Hair follicular keratinocyte (primary cell): ENCODE measurements at places on chromosomes 7 and 10. TPM values are rescaled to one million over a fixed set of nuclear protein-coding genes. Genes with fewer than 3 reads are reported as not detected.

Gene VGF
- 0.08 TPM in 1 of 2 replicates, not detected in the other for total RNA-seq

Gene MMP21
- not detected in 2 replicates for total RNA-seq

Gene UFSP1
- total RNA-seq, result 3.0 and 6.3 TPM in 2 replicates

Gene VSTM2A
- total RNA-seq, result not detected in 2 replicates

Gene OR2A14
- not detected in 2 replicates for total RNA-seq

Gene UTF1
- not detected in 2 replicates for total RNA-seq

Gene GRM8
- not detected in 2 replicates for total RNA-seq

Gene LMBR1
- 32.8 and 37.5 TPM in 2 replicates for total RNA-seq

Gene STAG3
- total RNA-seq, result 0.04 TPM in 1 of 2 replicates, not detected in the other

Gene FBXL13
- total RNA-seq, result 0.08 and 0.11 TPM in 2 replicates

Gene WNT16
- not detected in 2 replicates for total RNA-seq

Gene APBB1IP
- not detected in 2 replicates for total RNA-seq

Gene C10orf62
- not detected in 2 replicates for total RNA-seq

Gene CALN1
- not detected in 2 replicates for total RNA-seq

Gene NEUROD6
- not detected in 2 replicates for total RNA-seq

Gene CLEC2L
- not detected in 2 replicates for total RNA-seq

Gene CASP7
- 12.4 and 16.1 TPM in 2 replicates for total RNA-seq

Gene PAXIP1
- total RNA-seq, result 5.8 and 9.5 TPM in 2 replicates

Gene SPDYE1
- not detected in 2 replicates for total RNA-seq
